ENCODE measurements at places on chromosomes 7 and 10.

DNA sequence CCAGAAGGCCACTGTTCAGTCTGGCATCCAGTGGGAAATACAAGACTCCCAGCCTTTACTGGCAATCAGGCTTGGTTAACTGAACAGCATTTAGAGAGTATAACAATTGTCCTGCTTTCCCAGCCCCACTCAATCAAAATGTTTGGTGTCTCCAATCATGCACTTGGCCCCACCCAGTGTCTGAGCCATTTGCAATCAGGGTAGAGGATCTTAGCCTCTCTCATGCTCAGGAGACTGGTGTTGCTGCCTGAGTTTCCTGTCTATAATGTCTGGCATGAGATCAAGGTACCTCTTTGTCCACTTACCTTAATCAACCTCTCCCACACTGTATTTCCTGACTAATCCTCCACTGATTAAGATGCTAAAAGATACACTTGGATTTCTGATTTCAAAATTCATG is 290.2 kb upstream of the GHITM start:
- DNase-seq: no peak

- no peak for DNase-seq
These were observed 11.1 kb downstream of the ING3 start for GRCh38 chr7:120961638-120962173.

GRCh38 chr7:68820321-68820720 is 778.0 kb upstream of the AUTS2 start:
- DNase-seq: no peak

DNA sequence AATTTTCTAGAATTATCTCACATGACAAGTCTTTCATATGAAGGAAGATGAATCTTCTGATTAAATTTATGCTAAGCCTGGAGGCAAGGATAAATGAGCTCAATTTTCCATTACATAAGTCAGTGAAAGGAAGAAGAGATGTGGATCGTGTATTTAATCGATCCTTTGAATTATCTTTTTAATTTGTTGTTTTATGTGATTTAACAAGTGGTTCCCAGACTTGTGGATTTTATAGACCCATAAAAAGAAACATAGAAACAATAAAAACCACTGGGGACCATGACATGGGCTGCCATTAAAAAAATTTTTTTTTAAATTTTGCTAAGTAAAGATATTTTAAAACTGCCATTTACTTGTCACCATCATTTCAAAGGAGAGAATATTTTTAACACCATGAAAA is 45.0 kb downstream of the SLK start:
- DNase-seq: no peak

GRCh38 chr7:130966246-130967009 is 232.4 kb upstream of the KLF14 start:
- DNase-seq: no peak

DNA sequence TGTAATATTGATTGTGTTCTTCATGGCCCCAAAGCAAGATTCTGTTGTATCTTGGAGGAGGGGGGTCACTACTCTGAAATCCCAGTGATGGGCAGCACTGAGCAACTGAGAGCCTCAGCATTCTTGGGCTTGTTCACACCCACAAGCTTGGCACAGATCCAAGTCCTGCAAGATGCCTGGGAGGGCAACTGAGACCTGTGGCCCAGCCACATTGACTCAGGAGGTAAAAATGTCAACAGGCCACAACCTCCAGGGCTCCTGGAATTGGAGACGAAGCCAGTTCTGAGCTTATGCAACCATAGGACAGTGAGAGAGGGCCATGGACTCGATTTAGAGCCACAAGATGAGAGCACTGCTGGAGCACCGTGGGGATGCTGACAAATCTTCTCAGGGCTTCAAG is 3.1 kb upstream of the DOCK1 start:
- no peak for DNase-seq

GRCh38 chr10:124389613-124390361 is 28.9 kb downstream of the OAT start:
- no peak for DNase-seq

GRCh38 chr7:5450549-5451327 is 27.1 kb upstream of the TNRC18 start:
- DNase-seq: no peak

DNA sequence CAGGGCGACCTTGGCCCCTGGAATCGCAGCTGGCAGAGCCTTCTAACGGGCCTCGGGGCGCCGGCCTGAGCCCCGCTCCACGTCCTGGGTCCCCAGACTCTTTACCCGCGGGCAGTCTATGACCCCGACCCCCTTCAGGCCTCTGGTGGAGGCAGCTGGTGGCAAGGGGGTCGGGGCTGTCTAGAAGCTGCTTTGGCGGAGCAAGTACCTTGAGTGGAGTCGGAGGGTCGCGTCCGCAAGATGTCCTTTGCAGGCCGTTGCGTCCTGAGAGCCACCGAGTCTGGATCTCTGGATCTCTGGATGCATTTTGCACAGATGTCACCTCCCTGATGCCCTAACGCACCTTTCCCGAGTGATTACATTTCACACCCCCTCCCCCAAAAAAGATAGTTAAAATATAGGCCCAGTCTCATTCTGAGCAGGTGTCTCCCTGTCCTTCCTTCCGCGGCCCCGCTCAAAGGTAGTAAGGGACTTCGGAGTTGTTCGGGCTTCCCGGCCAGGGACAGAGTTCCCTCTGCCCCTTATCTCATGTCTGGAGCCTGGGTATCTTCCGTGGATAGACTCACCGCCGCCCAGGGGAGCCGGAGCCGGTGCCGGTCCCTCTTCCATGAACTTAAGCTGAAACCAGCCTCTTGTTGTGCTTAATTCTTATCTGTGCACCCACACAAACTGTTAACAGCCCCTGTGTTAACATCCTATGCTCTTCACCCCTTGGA is 457 bp downstream of the ACADSB start:
- DNase-seq: no peak

GRCh38 chr7:36896956-36897590 is 172.8 kb upstream of the AOAH start:
- no peak for DNase-seq

DNA sequence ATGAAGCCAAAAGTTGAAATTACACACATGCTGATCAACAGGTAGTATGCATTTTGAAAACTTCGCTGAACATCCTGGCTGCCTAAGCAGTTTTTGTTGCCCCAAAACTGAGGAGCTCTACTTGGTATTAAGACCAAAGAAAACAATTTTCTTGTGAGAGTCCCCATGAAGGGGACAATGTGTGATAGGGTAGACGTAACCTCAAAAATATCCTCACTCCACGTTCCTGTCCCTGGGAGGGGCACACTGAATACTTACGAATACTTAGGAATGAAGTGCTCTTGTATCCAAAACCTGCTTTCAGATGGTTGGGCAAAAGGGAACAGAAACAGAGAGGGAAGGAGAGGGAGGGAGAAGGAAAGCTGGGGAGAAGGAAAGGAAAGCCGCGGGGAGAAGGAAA is 24.7 kb downstream of the CCDC6 start:
- no peak for DNase-seq

- no peak for DNase-seq
These were observed 57.6 kb downstream of the CFAP46 start for GRCh38 chr10:132884691-132885271.

DNA sequence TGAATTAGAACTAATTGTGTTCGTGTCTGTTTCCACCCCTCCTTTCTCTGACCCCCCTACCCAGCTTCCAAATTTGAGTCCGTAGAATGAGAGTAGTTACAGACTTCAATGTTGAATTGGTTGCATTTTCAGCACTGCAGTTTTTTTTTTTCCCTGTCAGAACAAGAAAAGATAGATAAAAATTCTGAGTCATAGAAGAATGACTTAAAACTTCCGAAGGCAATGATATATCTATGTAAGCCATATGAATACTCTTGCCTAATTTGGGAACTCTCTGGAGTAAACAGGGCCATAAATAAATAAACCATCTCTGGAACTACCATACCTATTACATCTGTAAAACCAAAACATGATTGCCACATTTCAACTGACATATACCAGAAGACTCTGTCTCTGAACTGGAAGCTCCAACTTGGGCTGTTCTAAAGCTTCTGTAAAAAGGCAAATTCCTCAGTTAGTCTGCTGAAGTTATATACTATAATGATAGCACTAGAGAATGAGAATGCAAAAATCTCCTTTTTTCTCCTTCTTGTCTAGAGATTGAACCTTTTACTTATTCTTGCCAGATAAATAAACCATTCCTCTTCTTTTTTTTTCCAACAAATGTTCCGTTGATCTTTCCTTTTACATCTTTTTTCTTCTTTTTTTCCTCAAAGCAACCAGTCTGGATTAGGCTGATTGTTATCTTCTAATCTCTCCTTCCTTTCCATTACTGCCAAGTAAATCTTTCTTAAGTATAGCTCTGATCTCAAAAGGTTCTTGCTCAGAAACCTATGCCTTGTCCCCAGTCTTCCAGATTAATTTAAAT is 23.5 kb downstream of the VCL start:
- DNase-seq: no peak

DNA sequence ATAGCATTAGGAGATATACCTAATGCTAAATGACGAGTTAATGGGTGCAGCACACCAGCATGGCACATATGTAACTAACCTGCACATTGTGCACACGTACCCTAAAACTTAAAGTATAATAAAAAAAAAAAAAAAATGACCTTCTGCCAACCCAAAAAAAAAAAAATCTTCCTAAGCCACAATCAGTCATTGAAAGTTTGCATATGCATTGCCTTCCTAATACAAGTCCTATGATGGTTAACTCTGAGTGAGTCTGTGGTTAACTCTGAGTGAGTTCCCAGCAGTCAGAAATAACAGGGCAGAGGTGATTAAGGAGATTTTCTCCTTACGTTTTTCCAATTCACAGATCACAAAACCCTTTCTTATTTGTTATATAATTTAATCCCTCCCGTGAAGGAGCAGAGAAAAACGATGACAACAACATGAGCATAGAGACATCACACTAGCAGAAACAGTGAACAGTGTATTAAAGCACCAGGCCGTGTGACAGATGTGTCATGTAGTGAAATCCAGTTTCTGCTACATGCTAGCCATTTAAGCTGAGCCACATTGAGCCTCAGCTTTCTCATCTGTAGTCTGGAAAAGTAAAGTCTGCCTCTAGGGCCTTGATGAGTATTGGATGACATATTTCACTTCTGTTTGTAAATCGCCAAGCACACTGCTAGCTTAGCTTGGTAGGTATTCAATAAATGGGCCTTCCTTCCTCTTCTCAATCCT is 7.4 kb upstream of the RNF148 start:
- no peak for DNase-seq

DNA sequence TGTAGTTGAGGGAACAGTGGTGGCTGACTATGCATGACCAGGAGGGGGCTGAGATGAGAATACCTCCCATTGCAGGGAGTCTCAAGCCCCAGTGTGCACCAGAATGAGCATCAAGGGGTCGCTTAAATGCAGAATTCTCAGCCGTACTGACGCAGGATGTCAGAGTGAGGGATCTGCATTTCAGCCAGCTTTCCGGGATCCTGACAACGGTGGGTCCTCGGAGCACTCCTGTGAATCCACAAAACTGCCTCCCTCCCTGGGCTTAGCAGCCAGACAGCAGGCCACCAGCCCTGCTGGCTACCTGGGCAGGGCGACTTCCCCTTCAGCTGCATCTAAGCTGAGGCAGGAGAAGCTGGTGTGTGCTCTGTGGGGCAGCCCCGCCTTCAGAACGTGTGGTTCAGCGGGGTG is 21.8 kb upstream of the LOXL4 start:
- DNase-seq: no peak

DNA sequence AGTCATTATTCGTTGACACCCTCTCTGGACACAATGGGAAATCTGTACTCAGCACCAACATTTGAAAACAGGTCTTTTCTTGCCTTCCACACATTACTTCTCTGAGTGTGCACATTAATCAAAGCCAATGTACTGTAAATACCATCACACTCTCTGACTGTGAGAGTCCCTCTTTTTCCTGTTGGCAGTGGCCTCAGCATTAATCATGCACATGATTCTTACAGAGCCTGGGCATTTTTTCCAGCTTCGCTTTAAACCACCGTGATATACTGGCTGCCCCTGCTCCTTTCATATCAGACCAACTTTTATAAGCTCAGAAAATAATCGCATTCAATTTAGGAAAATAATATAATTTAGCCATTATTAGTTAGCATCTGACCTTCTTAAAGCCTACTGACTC is 919.4 kb upstream of the LRRTM3 start:
- DNase-seq: no peak

DNA sequence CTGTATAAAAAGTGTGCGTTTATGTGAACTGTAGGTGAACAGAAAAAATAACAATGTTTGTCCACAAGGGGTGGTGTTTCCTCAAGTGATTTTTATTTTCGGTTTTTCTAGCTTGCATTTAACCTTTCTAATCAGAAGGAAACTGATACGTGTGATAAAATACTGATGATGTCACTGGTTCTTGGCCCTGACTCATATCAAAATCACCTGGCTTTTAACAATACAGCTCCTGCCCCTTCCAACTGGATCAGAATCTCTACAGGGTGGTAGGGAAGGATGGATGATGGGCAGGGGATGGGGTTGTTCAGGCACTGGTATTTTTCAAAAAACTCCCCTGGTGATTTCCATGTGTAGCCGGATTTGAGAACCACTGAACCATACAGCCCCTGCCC is 10.9 kb downstream of the NPFFR1 start:
- DNase-seq: no peak

- no peak for DNase-seq
These were observed 13.0 kb upstream of the DLX6 start for GRCh38 chr7:96992192-96993005.

GRCh38 chr7:128035712-128036111 is 4.5 kb upstream of the LRRC4 start:
- peak; percentile 11 for DNase-seq

- no peak for DNase-seq
These were observed 9.2 kb downstream of the JMJD1C start for GRCh38 chr10:63456437-63457210.

- no peak for DNase-seq
These were observed 193.8 kb upstream of the PTER start for GRCh38 chr10:16242859-16243613.

DNA sequence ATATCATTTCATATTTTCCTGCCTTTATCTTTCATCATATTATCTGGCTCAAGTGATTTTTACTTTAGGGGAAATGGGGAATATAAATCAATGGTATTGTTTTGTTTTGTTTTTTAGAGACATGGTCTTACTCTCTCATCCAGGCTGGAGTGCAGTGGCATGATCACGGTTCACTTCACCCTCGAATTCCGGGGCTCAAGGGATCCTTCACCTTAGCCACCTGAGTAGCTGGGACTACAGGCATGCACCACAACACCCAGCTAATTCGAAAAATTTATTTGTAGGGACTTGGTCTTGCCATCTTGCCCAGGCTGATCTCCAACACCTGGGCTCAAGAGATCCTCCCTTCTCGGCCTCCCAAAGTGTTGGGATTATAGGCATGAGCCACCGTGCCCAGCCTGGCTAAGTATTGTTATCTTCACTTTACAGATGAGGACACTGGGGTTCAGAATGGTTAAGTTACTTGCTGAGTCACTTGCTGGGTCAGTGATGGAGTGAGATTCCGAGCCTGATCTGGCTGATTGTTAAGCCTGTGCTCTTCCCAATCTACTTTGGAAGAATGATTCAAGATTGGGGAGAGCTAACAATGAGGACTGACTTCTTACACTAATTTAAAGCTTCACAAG is 3.7 kb upstream of the SLC16A9 start:
- DNase-seq: no peak

GRCh38 chr10:17210361-17210760 is 8.9 kb upstream of the TRDMT1 start:
- DNase-seq: no peak

All from NCI-H1105 (cell line).